ENCODE measurements at places on chromosomes 2 and 18. TPM values are rescaled to one million over a fixed set of nuclear protein-coding genes. Genes with fewer than 3 reads are reported as not detected.

The MEP1B gene
- total RNA-seq: not detected

The DES gene
- total RNA-seq: not detected

The SERPINB5 gene
- total RNA-seq: 426 TPM

The SERPINB4 gene
- 1.9 TPM for total RNA-seq

The UGT1A3 gene
- total RNA-seq: not detected

The KCNK3 gene
- total RNA-seq: not detected

The CRYGC gene
- total RNA-seq: not detected

The CYTIP gene
- total RNA-seq: not detected

The VIT gene
- 0.27 TPM for total RNA-seq
